ENCODE measurements at places on chromosomes 3 and 15.

DNA sequence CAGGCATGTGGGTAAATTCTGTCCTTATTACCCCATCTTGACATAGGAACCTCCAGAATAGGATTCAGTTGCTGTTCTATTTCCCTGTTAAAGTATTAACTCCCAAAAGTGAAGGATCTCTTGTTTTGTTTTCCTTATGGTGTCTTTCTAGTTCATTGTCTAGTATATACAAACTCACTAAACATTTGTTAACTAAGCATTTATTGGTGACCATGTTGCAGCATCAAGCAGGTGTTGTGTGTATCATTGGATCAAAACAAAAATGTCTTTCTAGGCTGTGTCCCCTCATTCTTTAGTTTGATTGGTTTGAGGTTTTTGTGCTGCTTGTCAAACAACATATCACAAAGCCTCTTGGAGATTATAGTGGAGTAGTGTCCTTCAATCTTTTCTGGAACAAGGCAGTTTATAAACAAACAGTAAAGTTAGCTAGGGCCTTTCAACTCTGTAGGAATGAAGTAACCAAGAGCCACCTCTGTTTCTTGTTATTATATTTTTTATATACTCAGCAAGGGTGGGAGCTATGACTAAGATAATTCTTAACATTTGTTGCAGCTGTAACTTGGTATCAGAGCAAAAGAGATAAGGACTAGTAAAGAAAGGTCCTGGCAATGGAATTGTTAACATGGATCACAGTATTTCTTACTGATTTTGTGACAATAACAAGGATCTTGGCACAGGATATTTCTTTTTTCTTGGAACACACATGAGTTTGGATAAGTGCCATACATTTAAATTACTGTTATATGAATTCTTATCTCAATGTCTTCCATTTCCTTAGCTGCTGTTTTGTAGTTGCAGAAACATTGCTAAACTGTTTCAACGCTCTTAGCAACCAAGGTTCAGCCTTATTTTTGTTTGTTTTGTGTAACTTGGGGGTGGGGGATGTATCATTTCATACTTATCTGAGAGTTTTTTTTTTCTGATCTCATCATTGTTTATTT is 49.3 kb downstream of the TMOD3 start:
- no peak for DNase-seq

GRCh38 chr3:124615896-124616543 is 114.2 kb upstream of the UMPS start:
- no peak for DNase-seq

DNA sequence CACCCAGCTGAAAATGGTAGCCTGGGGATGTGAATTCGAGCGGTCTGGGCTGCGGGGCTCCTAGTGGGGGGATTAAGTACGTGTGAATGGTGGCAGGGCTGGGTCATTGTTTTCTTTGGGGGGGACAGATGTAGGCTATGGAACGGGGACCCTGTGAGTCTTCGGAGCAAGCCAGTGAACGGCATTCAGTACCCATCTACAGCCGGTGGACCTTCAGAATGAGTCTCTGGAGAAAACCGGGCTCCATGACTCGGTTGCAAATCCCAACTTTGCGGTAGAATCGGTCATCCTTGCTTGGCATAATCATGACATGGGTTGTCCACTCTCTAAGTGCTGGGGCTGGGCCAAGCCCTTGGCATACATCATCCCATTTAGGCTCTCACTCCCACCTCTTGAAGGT is 7.2 kb upstream of the EOMES start:
- DNase-seq: no peak

- no peak for DNase-seq
These were observed 78.2 kb downstream of the CMSS1 start for GRCh38 chr3:99895703-99896441.

- no peak for DNase-seq
These were observed 59.5 kb upstream of the TNFSF10 start for GRCh38 chr3:172582712-172583111.

- no peak for DNase-seq
These were observed 166.3 kb upstream of the CHRM5 start for GRCh38 chr15:33801954-33802353.
